ENCODE measurements at places on chromosomes 3 and 15. TPM values are rescaled to one million over a fixed set of nuclear protein-coding genes. Genes with fewer than 3 reads are reported as not detected.

DNA sequence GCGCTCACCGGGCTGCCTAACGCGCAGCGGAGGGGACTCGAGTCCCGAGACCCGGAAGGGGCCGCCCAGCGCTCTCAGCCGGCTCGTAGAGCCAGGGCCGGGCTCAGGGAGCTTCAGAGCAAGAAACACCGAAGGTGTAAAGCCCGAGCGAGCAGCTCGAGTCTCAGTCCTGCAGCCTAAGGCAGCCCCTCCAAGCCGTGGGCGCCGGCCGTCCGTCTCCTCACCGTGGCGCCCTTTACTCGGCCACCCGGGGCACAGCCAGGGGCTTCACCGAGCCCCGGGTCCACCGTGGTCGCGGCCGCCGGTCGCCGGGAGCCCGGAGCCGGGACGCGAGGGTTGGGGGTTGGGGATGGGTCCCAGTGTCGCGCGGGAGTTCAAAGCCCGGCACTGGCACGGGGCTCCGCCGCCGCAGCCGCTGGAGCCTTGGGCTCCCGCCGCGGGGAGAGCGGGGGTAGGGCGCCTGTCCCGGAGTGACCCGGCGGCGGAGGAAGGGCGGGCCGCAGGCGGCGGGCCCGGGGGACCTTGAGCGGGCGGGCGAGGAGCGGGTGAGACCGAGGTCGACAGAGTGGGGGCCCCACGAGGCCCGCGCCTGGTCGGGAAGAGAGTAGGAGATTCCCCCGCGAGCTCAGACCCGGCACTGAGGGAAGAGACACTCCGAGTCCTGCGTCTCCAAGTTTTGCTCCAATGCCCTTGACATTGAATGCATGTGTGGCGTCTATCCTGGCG lies 26.9 kb upstream of the THRB start:
- DNase-seq: peak; percentile 51

DNA sequence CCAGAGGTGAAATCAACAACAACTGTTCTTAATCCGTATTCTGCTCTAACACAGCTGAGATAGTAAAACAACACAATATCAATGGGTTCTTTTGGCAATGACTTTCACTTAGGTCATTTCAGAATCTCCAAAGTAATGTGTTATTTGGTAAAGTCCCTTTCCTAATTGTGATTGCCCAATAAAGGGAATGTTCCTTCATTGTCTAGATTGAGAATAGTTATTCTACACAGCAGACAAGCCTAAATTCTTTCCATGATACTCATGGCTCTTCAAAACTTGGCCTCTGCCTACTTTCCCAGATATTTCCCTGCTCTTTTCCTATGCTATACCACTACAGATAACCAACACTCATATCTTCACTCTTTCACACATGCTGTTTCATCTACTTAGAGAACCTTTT lies 219.8 kb downstream of the FMN1 start:
- DNase-seq: no peak

- no peak for DNase-seq
These were observed 79.0 kb upstream of the CDV3 start for GRCh38 chr3:133494469-133494868.

The THUMPD3 gene
- 57.0 TPM for total RNA-seq

The ATP13A4 gene
- not detected for total RNA-seq

GRCh38 chr3:14253022-14253706 lies 74.5 kb downstream of the LSM3 start:
- no peak for DNase-seq

- no peak for DNase-seq
These were observed 34.6 kb downstream of the IGSF10 start for GRCh38 chr3:151426341-151426657.

- DNase-seq: no peak
These were observed 116.7 kb upstream of the LPP start for GRCh38 chr3:188037195-188037718.

- no peak for DNase-seq
These were observed 65.4 kb downstream of the SEMA5B start for GRCh38 chr3:122962149-122962548.

DNA sequence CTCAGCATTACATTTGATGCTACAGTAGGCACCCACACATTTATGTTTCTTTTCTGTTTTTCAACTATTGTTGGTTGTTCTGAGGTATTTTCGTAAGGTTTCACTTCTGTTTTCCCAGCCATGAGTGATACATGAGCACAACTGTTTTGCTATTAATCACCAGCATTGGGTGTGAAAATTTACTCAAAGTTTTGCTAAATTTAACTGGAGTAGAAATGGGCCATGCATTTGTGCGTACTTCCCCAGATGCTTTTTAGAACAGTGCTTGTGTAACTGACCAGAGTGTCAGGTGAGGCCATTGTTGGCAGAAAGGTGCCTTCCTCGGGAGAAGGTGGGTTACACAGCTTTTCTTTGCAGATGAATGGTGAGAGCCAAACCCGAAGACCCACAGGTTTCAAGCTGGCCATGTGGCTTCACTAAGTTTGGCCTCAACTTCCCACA lies 70.4 kb downstream of the ST6GAL1 start:
- no peak for DNase-seq

GRCh38 chr3:110074095-110074494 lies 736.7 kb upstream of the DPPA4 start:
- no peak for DNase-seq

GRCh38 chr3:153313302-153313965 lies 151.4 kb downstream of the RAP2B start:
- no peak for DNase-seq

The DUOX1 gene
- 0.61 TPM for total RNA-seq

DNA sequence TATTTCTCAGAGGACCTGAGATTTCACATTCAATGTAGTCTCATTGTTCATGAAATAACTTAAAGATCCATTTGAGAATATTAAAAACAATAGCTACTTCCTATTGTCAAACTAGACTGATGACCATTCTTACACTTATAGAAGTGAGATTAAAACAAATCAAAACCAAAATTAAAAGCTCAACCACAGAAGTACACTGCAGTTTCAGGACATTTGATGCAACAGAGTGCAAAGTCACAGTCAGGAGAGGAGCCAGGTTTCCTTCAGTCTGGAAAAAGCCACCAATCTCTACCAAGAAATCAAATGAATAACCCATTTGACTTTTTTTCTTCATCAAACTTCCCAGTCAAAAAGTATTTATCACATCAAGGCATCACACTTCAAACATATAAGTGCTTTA lies 5.5 kb downstream of the CCPG1 start:
- no peak for DNase-seq

DNA sequence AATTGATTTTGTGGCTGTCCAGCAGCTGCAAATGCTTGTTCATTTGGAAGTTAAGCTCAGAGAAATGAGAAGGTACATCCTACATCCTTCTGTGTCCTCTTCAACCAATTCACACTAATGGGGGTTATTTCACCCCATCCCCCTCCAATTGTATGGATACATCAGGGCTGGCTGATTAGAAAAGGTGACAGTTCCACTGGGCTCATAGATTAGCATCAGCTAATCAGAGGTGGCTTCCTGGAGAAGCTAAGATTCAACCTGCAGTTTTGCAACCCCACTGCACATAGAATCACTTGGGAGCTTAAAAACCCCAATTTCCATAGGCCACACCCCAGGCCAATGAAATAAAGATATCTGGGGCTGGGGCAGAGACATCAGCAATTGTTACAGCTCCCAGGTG lies 217.7 kb upstream of the TLE3 start:
- no peak for DNase-seq
